GM10248 (cell line): ENCODE measurements at places on chromosomes 3 and 15.

DNA sequence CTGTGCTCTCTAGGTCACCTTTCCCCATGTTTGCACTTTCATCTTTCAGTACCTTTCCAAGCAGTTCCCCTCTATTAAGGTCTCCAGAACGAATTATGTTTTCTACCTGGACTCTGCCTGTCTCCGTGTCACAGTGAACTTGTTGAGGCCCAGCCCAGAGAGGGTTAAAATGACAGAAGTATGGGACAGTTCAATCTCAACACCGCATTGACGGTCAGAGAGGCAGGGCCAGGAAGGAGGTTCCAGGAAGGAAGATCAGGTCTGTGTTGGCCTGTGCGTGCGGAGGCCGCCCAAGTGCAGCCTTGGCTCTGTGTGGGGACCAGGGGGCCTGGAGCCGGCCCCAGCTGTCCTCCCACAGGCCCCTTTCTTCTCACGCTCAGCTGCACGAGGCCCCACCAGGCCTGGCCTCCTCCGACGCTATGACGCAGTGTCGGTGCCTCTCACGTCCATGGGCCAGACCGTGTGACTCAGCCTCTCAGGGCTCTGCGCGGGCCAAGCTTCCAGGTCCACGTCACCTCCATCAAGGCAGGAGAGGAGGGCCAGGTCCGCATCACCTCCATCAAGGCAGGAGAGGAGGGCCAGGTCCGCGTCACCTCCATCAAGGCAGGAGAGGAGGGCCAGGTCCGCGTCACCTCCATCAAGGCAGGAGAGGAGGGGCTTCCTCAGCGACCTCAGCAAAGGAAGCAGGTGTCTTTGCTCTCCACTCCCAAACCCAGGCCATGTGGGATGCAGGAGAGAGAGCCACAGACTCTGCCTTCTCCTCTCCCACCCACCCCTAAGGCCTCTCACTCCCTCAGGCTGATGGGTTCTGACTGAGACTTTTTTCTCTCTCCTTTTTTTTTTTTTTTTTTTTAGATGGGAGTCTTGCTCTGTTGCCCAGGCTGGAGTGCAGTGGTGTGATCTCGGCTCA lies 83.1 kb downstream of the CPN2 start:
- no peak for DNase-seq

DNA sequence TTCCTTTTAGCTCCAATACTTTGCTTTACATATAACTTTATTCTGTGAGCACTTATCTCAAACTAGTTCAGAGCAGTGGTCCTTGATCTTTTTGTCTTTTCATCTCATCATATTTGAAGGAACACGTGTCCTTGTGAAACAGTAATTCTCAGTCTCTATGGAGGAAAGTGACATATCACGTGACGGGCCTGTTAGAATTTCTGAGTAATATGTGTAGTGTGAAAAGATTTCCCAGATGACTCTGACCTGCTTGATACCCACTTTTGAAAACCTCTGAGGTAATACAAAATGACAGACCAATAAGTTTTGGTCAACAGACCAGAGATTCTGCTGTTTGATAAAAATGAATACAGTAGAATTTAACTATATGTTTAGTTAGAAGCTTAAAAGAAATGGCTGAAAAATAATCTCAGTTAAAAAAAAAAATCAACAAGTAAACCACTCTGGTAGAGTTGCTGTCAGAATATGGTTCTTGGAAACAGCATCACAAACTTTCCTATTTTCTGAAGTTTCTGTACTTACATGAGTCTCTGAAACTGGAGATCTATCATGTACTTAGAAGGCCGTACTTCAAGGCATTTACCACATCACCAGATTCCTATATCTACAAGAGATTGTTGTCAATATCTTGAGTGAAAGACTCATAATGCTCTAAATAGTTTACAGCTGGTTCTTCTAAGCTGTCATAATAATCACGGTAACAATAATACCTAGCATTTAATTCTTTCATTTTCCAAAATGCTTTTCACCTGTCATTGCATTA lies 590.2 kb upstream of the TBL1XR1 start:
- DNase-seq: no peak

DNA sequence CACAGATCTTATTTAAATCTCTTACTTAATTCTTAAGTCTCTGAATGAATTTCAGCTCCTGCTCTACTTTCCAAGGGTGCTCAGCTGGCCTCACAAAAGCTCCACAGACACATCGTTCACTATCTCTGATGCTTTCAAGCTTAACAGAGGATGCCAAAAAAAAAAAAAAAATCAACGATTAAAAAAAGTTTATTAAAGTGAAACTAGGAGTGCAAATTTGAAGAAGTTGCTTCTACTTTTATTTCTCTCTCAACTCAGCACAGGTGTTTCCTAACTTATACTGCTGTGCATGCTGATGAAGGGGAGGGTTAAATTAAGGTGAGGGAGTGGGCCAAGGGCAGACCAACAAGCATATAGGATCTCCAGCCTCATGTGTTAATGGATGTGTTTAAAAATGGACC lies 157.2 kb downstream of the TIGIT start:
- DNase-seq: no peak

GRCh38 chr3:150227839-150228238 lies 180.3 kb upstream of the TSC22D2 start:
- peak; percentile 52 for DNase-seq

DNA sequence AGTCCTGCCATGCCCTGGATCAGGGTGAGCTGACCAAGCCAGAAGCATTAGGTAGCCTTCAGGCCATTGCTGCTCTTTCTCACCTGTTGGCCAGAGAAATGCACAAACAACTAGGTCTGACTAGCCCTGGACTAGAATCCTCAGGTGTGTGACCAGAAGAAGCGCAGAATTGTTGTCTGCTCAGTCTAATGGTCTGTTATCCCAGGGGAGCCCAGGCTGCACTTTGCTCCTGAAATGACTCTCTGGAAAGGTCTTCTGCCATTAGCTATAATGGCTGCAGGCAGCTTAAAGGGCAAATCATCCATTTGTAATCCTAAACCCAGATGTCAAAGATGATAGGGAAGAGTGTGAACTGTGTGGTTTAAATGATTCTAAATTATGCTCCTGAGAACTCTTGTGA lies 246.1 kb downstream of the NFKBIZ start:
- no peak for DNase-seq

- DNase-seq: peak; percentile 53
Measured at GRCh38 chr3:10173926-10174435, 9.3 kb downstream of the IRAK2 start.

GRCh38 chr15:39447881-39448280 lies 133.0 kb upstream of the THBS1 start:
- no peak for DNase-seq

- DNase-seq: no peak
Measured at GRCh38 chr15:82113106-82113715, 67.4 kb upstream of the MEX3B start.

- DNase-seq: no peak
Measured at GRCh38 chr15:22949074-22949547, 31.1 kb downstream of the CYFIP1 start.

- DNase-seq: peak; percentile 50
Measured at GRCh38 chr3:131033480-131034080, 6.9 kb downstream of the NEK11 start.

- no peak for DNase-seq
Measured at GRCh38 chr3:57961828-57962447, 46.3 kb upstream of the FLNB start.

DNA sequence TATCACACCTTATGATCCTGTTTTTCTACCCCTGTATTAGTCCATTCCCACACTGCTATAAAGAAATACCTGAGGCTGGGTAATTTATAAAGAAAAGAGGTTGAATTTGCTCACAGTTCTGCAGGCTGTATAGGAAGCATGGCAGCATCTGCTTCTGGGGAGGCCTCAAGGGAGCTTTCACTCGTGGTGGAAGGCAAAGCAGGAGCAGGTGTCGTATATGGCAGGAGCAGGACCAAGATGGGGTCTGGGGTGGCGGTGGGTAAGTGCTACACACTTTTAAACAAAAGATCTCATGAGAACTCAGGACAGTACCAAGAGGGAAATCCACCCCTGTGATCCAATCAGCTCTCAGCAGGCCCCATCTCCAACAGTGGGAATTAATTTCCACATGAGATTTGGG lies 15.4 kb upstream of the SCAP start:
- DNase-seq: no peak

DNA sequence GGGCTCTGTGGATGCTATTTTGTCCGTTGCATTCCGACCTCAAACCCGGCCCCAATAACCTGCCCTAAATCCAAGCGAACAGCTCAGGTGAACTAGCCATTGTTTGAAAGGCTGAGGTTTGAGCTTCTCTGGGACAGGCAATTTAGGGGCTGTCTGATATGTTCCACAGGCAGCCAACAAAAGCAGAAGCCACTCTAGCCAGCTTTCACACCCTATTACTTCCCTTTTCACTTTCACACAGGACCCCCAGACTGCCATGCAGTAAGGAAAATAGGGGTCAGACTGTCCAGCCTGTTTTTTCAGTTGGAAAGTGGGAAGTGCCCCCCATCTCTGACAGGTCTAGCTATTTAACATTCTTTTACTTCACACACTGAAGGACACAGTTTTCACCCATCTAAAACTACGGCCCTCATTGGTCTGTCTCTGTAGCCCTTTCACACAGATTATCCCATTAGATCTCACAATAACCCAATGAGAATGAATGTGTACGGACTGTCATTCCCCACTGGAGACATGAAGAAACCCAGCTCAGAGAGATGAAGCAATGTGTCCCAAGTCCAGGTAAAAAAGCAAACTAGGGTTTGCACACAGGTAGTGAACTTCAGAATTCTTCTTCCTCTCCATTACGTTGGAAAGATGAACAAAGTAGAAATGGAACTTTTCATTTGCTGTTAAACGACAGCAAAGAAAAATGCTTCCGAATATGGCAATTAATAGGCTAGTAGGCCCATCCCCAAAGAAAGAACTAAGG lies 1.9 kb downstream of the CCDC12 start:
- DNase-seq: no peak
